ENCODE measurements at places on chromosomes 1 and 21.

- DNase-seq = no peak
Observed at GRCh38 chr1:190608282-190608681, 130.6 kb upstream of the BRINP3 start.

DNA sequence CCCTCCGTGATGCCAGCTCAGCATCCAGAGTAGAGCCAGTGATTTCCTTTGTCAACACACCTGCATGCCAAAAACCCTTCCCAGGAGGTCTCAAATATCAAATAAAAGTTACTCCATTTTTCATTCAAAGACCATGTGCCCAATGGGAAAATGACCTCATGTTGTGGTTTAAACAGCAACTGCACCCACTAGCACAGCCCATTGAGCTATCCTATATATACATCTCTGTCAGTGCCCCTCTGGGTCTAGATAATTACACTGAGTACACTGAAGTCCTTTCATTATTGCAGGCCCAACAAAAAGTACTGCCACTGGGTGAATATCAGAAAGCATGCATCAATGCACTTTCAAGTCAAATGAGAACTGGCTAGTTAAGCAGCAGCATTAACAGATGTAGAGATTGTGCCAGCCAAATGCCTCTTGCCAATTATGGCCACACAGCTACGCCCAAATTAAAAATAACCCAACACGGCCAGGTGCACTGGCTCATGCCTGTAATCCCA, 117.7 kb downstream of the SLC45A1 start:
- no peak for DNase-seq

- DNase-seq = no peak
Observed at GRCh38 chr1:87329526-87330056, 911 bp downstream of the LMO4 start.

GRCh38 chr1:209323743-209324142, 259.8 kb upstream of the CAMK1G start:
- no peak for DNase-seq

- no peak for DNase-seq
Observed at GRCh38 chr1:116556289-116557006, 14.4 kb downstream of the CD58 start.

GRCh38 chr1:7063981-7064380, 278.7 kb downstream of the CAMTA1 start:
- no peak for DNase-seq

GRCh38 chr1:235767795-235768194, 98.9 kb downstream of the LYST start:
- DNase-seq = no peak

- DNase-seq = no peak
Observed at GRCh38 chr1:228742281-228742860, 7.1 kb downstream of the RHOU start.

DNA sequence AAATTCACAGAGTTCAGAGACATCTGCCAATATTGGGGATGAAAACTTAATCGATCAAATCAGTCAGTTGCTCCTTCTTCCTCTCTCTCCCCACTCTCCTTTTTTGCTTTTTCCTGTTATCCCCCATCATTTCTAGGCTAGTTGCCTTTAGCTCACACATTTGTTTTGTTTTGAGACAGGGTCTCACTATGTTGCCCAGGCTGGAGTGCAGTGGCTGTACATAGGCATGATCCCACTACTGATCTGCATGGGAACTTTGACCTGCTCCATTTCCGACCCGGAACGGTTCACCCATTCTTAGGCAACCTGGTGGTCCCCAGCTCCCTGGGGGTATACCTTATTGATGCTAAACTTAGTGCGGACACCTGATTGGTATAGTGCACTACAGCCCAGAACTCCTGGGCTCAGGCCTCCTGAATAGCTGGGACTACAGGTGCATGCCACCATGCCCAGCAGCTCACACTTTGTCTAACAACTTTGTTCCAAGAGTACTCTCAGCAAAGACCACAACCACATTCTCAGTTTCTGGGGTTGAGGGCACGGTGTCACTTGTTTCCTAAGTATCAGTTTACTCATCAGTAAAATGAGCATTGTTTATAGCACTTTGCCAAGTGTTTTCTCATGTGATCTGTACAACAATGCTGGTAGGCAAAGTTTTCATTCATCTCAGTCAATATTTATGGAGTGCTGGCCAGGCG, 6.7 kb upstream of the ELOA start:
- DNase-seq = no peak

GRCh38 chr21:28817871-28818270, 174.8 kb downstream of the LTN1 start:
- DNase-seq = no peak

DNA sequence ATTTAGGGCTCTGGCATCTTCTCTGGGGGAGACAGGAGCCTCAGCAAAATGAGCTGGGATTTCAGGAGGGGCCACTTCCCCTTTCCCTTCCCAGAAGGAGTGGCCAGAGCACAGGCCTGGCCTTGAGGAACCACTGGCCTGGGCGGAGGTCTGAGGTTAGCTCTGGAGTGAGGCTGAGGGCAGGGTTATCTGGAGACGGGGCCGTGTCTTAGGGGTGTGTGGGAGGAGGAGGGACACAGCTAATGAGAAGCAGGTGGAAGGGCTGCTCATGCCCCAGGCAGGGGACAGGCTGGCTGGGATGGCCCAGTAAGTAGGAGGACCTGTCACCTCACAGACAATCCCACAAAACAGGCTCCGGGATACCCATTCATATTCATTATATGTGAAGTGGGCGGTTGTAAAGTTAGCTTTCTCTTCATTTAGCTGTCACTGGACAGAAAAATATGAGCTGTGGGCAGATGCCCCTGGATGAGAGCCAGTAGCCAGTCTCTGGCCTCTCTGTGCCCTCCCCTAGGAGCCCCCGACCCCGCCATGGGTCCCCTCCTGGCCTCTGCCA, 12.4 kb downstream of the ALX3 start:
- no peak for DNase-seq

DNA sequence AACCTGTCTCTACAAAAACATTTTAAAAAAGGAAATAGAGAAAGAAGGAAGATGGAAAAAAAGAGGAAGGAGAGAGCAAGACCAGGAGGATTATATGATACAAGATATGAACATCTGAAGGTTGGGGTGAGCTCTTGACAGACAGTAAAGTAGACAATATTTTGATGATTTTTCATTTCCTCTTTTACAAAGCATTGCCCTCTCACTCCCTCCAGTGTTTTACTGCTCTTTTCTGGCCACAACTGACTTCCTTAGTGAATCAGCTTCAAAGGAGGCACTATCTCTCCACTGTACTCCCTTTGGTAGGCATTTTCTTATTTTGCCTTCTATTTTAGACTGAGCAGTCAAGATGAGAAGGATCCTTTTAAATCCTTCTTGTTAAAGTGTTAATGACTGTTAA, 296.7 kb downstream of the KCTD3 start:
- DNase-seq = no peak

- DNase-seq = no peak
Observed at GRCh38 chr1:167438171-167439138, 79.9 kb downstream of the CD247 start.

Data from omental fat pad (tissue), 4 donors.